ENCODE measurements at places on chromosomes 5 and 9.

- DNase-seq, result no peak
Observed at GRCh38 chr5:78626009-78626571, 22.5 kb downstream of the LHFPL2 start.

DNA sequence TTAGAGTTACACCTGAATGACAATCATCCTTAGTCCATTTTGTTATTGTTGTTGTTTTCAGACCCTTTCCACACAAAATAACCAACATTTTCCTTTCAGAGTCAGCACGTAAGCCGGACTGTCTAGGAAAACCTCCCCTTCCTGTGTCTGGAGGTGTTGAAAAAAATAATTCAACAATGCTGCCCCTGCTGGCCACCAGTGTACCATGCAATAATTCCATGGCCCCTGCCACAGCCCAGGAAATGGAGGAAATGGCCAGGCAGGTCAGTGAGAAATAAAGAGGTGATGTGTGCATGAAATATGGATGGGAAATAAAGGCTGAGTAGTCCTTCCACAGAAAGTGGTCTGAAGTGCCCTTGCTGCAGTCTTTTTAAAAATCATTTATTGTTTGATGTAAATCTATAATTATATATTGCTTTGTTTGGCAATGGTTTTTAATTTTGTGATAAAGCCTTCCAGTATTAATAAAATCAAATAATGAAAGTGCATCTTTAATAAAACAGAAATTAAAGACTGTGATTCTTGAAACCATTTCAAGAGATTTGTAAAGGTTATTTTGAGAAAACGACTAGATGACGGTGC lies 152.8 kb upstream of the PAPPA start:
- DNase-seq, result no peak

- DNase-seq, result no peak
Observed at GRCh38 chr9:131969469-131969989, 110.1 kb downstream of the MED27 start.

DNA sequence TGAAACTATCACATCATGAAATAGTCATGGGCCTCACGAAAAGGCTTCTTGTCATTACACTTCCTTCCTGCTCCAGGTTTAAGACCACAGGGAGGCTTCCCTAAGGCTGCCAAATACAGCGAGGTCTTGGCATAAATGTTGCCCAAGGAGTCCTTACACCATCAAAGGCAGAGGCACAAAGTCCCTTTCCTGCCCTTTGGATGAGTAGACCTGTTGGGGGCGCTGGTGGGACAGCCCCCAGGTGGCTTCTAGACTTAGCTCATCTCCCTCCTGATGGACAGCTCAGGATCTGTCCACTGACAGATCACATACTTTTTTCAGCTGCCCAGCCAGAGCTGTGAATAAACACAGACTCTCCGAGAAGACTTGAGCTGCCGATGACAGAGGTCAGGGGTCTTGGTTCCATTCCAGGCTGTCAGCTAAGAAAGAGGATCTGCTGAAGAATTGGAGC lies 15.5 kb upstream of the MEGF9 start:
- DNase-seq, result no peak

- DNase-seq, result no peak
Observed at GRCh38 chr5:55966284-55966683, 28.5 kb downstream of the IL6ST start.

GRCh38 chr5:122351416-122352157 lies 39.5 kb downstream of the SNCAIP start:
- DNase-seq, result no peak

DNA sequence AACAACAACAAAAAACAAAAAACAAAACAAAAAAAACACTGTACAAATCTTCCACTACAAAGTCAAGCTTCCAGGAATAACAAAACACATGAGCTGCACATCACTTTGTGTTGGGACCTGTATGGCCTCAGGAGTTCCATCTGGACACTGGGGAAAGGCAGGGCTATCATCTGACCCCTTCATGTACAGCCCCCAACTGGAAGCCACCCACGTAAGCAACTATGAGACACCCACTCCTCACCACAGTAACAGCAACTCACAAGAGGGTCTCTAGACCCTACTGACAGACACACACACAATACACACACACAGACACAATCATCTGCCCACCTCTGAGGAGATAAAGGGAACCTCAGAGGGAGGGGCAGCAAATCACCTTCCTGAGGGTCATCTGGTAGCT lies 81.7 kb upstream of the LRRTM2 start:
- no peak for DNase-seq

- no peak for DNase-seq
Observed at GRCh38 chr5:84017523-84018172, 297.0 kb upstream of the HAPLN1 start.

DNA sequence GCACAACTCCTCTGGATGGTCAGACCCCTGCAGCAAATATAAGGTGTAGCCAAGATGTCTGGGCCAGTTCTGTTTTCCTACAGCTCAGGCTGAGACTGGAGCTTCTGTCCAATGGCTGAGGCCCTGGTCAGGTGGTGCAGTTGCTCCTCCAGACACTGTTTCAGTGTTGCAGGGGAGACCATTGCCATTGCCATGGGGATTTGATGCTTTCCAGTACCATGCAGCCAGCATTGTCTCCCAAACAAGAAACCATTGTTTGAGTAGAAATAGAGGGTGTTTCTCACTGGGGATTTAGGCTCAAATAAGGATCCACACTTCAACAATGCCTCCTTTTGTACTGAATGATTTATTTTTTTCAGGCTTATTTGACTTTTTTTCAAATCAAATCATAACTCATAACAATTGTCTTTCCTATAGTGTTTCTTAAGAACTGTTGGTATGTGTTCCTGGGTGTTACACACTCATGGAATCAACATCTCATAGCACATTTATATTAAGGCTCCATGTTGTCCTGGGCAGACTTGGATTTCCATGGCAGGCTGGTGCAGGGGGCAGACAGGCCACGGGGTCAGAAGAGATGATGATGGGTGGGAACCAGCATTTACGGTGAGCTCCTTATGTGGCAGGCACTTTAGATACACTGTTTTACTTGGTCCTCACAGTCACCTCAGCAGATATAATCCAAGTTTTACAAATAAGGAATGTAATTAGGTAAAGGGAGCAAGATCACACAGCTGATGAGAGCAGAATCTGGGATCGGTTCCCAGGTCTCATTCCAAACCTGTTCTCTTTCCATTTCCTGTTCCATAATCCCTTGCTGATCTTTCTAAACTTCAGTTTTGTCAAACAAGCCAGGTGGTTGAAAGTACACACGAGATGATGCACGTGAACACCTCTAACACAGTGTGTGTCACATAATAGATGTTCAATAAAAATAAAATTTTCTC lies 95.9 kb upstream of the GNAQ start:
- no peak for DNase-seq

DNA sequence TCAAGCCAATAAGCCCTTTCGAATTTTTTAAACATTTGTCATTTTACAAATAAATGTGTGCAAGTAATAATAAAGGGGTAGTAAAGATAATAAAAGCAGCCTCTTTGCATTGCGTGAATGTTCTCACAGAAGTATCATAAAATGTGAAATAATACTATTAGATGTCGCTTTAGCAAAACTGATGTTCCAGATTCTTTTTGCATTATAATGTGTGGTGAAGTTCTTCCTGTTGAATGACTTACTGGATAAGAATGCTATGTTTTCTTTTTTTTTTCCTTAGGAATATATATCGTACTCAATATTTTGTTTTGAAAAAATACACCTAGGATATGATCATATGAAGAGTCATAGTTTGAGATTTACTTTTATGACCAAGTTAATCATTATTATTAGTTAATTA lies 85.2 kb upstream of the CDH12 start:
- DNase-seq, result no peak

- no peak for DNase-seq
Observed at GRCh38 chr5:168934169-168934568, 355.0 kb upstream of the PANK3 start.

- no peak for DNase-seq
Observed at GRCh38 chr9:3879726-3880505, 354.1 kb upstream of the RFX3 start.

All from T-helper 17 cell (primary cell).